Activated naive CD8-positive, alpha-beta T cell treated with anti-CD3 and anti-CD28 coated beads, Interleukin-2, amount 50 U/mL, for 16 hours (primary cell): ENCODE measurements at places on chromosomes 11 and 22.

DNA sequence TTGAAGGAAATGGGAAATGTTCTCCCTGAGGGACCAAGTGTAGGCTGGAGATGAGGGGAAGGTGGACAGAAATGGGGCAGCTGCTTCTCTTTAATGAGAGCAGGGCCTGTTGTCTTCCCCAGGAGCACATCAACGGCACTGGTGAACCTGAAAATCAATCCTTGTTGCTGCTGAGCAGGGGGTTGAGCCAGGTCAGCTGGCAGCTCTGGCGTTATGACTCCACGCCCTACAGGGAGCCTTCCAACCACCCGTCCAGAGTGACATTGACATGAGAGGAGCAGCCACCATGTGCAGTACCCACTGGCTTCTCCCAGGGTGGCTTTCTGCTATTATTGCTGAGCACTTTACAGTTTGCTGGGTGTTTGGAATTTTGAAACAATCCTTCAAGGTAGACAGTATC, 116.9 kb upstream of the LDLRAD3 start:
- no peak for DNase-seq

DNA sequence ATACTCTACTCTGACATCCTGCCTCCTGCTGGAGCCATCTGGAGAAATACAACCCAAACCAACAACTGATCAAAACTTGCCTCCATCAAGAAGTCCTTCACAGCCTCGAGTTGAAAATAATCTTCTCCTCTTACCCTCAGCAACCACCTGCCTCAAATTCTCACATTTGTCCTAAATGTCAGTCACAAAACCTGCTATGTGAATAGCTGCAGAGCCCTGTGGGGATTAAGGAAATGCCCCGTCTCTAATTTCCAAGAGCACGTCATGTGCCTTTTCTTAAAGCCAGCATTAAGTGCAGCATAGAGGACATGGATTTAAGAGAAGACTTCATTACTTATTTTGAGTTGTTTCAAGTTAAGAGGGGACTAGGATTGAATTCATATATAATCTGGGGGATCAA, 105.9 kb downstream of the TRPC6 start:
- no peak for DNase-seq

DNA sequence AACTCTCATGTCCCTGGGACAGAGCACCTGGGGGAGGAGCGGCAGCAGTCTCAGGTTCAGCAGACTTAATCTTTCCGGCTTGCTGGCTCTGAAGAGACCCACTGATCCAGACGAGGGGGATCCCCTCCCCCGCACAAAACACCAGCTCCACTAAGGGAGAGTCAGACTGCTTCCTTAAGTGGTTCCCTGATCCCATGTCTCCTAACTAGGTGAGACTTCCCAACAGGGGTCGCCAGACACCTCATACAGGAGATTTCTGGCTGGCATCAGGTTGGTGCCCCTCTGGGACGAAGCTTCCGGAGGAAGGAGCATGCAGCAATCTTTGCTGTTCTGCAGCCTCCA, 157.2 kb upstream of the TMEM45B start:
- DNase-seq = no peak

- no peak for DNase-seq
These were observed 446.6 kb downstream of the TBC1D22A start for GRCh38 chr22:47209040-47209514.
